ENCODE measurements at places on chromosomes 2 and 18.

DNA sequence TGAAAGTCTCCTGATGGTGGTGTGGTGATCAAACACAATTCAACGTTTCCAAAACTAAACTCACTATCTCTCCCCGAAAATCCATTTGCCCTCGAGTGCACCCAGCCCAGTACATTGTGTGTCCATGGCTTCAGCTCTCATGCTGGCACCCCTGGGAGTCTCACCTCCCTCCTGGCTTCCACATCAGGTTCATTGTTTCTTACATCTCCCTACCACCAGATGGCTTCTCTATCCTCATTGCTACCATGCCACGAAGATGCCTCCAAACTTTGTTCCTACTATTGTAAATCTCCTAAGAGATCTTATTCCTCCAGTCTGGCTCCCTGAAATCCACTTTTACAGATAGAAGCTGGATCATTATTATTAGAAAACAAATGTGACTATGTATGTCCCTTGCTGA is 197.0 kb downstream of the MYT1L start:
- no peak for DNase-seq

DNA sequence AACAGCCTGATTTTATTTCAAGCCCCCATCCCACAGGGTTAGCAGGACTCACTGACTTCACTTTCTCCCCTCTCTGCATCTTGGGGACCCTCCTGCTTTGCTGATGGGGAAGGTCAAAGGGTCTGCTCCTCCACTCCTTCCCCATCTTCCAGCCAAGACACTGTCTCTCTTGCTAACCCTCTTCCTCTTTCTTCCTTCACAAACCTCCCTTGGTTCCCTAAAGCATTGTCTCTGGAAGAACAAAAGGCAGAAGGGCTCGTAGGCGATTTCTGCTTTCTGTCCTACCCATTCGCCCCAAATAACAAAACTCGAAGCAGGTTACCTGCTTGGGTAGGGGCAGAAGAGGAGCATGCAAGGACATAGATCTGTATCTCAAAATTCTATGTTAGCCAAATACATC is 5.5 kb upstream of the SLC4A3 start:
- no peak for DNase-seq

GRCh38 chr2:150742094-150742493 is 254.6 kb upstream of the RND3 start:
- DNase-seq, result no peak

DNA sequence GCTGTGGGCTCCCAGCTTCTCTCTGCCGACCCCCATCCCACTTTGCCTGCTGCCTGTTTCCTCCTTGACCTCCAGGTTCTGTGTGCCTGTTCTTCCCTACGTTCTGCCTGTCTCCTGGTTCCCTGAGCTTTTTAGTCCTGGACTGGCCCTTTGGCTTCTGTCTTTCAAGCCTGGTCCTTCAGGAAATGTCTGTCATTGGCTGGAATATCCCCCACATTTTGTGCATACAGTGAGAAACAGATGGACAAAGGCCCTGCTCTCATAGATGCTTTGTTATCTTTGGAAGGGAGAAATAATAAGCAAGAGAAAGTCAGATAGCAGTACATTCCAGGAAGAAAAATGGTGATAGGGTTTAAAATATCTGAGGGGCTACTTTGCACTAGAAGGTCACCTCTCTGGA is 5.7 kb downstream of the MGAT5 start:
- DNase-seq, result no peak

- DNase-seq, result no peak
These were observed 487.6 kb downstream of the TMEM182 start for GRCh38 chr2:103249462-103249861.

GRCh38 chr2:181130686-181131085 is 150.3 kb downstream of the UBE2E3 start:
- DNase-seq, result no peak
